Stimulated activated CD4-positive, alpha-beta T cell treated with anti-CD3 and anti-CD28 coated beads, Interleukin-1b, Interleukin-23, amount 100 ng/mL, for 1 hour (primary cell): ENCODE measurements at places on chromosomes 13 and 19.

GRCh38 chr13:20127262-20127561, 33.6 kb downstream of the GJA3 start:
- DNase-seq = no peak

GRCh38 chr13:20053016-20053415, 94.5 kb downstream of the ZMYM2 start:
- no peak for DNase-seq

GRCh38 chr13:97866346-97866745, 87.1 kb upstream of the IPO5 start:
- DNase-seq = no peak

GRCh38 chr19:2337329-2337707, 8.8 kb downstream of the SPPL2B start:
- DNase-seq = no peak

DNA sequence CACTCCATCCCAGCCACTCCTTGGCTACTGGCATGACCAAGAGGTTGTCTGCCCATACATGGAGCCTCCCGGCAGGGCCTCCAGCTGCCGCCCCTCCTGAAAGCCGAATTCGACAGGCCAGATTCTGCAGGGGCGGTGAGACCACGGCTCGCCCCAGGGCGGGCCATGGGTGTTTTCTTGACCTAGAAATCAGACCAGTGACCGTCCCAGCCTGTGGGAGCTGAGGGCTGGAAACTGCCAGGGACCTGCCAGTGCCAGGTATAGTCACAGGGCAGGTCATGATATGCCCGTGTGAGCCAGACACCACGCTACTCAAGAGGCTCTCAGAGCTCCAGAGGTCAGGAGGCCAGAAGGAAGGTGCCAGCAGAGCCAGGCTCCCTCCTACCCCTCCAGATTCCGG, 16.8 kb downstream of the DAPK3 start:
- no peak for DNase-seq

- no peak for DNase-seq
Measured at GRCh38 chr13:82136880-82137279, 1745.4 kb downstream of the SLITRK1 start.

DNA sequence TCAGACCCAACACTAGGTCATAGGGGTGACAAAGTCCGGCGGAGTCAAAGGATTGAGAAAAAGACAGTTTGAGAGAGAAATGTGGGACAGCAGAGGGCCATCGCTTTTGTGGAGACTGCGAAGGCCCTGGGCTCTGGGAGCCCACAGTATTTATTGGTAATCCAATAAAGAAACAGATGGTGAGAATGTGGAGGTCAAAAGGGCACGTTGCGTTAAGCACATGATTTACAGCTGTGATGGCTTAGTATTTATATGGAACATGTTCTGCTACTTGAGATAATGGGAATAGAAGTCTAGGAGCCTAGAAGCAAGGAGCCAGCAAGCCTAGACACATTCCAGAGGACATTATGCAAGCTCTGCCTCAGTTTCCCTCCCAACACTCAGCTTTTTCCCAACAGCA, 2521.1 kb downstream of the PCDH9 start:
- DNase-seq = no peak

DNA sequence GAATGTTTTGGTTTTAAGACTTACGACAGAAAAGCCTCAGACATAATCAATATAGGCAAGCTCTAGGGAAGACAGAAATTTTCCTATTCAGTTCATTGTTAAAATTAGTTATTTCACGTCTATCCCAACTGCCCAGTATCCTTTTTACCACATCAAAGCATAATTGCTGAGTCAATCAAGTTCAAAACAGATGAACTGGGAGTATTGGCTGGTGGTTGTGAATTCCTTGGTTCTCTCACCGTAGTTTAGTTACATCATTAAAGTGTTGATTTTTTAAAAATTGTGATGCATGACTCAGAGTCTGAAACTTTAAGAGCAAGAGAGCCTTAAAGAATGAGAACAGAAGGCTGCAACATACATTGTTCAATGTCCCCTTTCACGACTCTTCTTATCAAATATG, 143.3 kb upstream of the FREM2 start:
- DNase-seq = no peak

DNA sequence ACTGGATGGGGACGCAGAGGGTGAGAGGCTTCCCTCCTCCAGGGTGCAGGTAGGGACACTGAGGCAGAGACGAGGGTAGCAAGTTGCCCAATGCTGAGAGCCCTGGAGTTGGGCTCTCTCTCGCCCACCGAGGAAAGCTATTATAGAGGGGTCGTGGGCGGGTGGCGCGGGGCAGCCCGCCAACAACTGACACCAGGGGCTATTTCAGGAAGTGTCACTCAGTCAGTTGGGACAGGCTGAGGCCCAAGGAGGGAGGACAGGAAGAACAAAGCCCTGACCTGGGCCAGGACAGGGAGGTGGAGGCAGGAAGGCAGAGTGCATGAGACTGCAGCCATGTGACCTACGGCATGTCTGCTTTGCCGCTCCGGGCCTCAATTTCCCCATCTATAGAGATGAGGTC, 29.9 kb downstream of the TINCR start:
- DNase-seq = no peak

- no peak for DNase-seq
Measured at GRCh38 chr13:29857085-29857484, 6.7 kb upstream of the UBL3 start.

GRCh38 chr19:50717026-50717723, 2.4 kb downstream of the SHANK1 start:
- no peak for DNase-seq

- peak; percentile 76 for DNase-seq
Measured at GRCh38 chr19:17855280-17856152, 4.2 kb upstream of the RPL18A start.

- no peak for DNase-seq
Measured at GRCh38 chr19:44931541-44931940, 10.5 kb upstream of the APOC4 start.

- no peak for DNase-seq
Measured at GRCh38 chr19:18784786-18785120, 6.4 kb downstream of the COMP start.

- no peak for DNase-seq
Measured at GRCh38 chr13:94598281-94598680, 2.3 kb upstream of the TGDS start.

DNA sequence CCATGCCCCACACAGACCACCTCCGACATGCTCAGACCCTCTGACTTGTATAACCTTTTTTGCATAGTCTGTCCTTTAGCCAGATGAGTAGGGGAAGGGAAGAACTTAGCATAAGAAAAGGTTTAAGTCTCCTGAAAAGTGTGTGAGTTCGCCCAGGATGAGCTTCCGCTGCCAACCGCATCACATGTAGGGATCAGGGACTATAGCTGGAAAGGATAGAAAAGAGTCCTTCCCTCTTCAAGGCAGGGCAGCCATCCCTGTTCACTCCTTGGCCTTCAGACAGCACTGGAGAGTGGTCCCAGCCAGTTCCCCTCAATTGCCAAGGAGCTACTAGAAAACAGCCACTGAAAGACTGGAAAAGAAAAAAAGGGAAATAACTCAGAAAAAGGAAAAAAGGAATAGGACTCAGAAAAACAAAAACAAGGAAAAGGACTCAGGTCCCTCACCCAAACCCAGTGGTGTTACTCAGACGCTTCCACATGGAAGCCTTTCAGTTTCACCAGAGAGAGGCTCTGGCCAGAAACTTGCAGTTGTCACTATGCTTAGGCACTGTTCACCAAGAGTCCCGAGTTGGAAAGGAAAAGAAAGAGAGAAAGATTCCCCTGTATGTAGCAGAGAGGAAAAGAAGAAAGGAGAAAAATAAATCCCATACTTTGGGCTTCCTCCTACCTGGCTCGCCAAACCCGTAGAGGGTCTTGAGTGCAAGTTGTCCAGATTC, 5.6 kb upstream of the TM9SF2 start:
- no peak for DNase-seq

DNA sequence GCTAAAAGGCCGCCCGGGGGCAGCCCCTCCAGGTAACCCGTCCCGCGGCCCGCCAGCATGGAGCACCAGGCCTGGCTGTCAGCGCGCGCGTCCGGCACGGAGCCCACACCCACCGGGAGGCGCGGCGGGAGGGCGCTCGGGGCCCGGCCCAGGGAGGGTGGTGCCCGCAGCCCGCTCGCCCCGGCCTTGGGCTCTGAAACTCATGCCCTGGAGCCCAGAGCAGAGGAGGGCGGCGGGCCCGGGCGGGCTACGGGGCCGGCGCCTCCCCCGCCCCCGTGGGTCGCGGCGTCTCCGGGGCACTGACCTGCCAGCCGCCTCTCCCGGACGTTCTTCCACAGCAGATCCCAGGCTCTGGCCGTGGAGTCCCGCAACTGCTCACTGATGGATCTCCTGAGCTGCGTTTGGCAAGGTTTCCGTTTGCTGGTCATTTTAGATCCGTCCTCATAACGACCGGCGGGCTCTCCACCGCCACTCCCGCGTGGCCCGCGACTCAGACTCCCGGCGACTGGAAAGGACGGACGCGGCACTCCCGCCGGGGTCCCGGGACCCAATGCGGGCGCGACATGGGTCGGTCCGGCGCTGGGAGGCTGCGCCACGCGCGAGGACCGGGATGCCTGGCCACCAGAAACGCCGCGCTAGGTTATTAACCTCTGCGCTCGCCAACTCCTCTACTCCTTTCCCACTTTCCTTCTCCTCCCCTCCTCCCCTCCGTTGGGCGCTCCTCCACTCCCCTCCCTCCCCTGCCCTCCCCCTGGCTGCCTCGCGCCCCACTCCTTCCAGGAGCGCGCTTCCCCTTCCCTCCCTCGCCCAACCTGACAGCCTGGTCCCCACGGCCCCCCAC, 64.7 kb upstream of the STARD13 start:
- DNase-seq = no peak

DNA sequence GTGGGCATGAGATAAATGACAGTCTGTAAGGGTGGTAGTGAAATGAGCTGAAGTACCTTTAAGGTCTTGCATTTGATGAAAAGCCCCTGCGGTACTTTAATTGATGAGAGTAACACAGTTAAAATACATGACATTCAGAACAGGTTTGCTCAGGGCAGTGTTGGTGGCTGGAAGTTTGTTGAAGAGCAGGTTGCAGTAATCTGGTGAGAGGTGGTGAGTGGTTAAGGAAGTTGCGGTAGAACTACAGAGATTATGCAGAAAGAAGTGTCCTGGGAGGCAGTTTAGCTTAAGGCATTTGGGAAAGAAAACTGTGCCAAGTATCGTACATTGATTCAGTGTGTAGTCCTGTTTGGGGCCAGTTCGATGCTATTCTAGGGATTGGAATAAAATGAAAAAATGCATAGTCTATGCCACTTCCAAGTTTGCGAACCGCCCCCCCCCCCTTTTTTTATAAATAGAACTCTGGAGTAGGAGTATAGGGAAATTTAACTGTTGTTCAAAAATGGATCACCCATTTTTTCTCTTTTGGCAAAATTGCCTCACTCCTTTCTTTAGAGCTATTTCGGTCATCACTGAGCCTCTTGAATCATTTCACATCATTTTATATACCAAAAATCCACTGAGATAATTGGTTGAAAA, 42.7 kb downstream of the SLAIN1 start:
- no peak for DNase-seq

- DNase-seq = no peak
Measured at GRCh38 chr13:37685206-37685605, 86.6 kb upstream of the POSTN start.

DNA sequence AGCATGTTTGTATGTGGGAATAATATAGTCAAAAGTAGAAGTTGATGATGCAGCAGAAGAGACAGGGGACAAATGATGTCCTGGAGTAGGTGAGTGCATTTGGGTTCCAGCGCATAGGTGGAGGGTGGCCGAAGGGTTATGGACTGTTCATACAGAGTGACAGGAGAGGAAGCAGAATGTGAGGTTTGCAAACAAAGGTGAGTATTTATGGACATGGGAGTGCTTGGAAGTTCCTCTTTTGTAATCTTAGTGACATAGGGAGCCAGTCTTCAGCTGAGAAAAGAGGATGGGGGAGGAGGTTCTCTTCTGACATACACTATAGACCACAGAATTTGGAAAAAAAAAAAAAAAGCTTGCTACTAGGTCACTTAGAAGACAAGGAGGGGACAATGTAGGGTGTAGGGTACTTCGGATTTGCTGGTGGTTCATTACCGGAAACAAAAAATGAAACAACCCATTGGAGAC, 331.6 kb downstream of the DLEU7 start:
- DNase-seq = no peak

DNA sequence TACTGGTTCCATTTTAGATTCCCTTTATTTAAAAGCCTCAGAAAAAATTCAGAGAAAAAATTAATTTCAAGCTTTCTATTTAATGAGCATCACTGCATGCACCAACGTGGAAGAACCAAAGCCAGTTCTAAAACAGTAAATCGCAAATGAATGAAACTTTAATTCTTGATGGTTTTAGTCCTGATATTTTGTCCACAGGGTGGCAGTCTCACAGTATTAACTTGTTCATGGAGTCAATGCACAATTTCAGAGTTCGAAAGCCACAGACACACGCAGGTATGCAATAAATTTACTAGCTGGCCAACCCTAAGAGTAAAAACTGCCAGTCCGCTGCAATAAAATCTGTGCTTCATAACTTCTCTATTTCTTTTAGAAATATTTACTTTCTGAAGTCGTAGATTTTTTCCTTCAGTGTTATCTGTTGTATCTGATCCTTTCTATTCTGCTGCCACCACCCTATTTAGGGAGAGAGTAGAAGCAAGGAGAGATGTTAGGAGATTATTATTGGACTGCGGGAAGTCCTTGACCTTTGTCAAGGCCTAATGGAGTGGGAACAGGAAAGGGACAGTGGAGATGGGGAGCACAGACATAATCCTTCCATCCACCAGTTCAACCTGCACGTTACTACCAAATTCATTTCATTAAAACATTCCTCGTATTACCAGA, 7.0 kb upstream of the WBP4 start:
- no peak for DNase-seq

DNA sequence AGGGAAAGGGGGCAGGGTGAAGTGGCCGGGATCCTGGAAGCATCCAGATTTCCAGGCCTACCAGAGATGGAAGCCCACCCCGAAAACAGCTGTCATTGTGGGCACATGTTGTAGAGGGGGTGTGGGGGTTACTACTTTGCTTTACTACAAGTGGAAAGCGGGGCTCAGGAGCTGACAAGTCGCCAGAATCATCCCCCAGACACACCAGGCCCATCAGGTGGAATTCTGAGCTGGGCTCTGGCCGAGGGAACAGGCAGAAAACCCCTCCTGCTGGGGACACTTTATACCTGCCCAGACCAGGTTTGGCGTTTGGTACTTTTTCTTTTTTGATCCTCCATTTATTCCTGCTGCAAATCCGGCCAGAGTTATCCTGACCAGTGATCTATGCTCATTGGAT, 3.8 kb downstream of the CDX2 start:
- DNase-seq = no peak

DNA sequence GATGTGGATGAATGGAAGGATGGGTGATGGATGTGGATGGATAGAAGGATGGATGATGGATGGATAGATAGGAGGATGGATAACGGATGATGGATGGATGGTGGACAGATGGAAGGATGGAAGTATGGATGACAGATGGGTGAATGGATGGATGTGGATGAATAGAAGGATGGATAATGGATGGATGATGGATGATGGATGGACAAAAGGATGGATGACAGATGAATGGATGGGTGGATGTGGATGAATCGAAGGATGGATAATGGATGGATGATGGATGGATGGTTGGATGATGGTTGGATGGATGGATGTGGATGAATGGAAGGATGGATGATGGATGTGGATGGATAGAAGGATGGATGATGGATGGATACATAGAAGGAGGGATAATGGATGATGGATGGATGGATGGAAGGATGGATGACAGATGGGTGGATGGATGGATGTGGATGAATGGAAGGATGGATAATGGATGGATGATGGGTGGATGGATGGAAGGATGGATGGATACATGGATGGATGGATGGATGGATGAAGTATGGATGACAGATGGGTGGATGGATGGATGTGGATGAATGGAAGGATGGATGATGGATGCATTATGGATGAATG, 39.3 kb downstream of the TMEM255B start:
- no peak for DNase-seq

- no peak for DNase-seq
Measured at GRCh38 chr13:63517371-63517770, 2101.7 kb upstream of the PCDH20 start.
